Aortic smooth muscle cell (primary cell): ENCODE measurements at places on chromosomes 3 and 15. TPM values are rescaled to one million over a fixed set of nuclear protein-coding genes. Genes with fewer than 3 reads are reported as not detected.

Gene ADIPOQ
- total RNA-seq, result not detected in 2 replicates

Gene FHIT
- 0.53 and 0.56 TPM in 2 replicates for total RNA-seq

Gene TMCO5A
- not detected in 2 replicates for total RNA-seq

Gene SLC2A2
- total RNA-seq, result not detected in 2 replicates

Gene CCDC33
- 0.06 TPM in 1 of 2 replicates, not detected in the other for total RNA-seq

Gene RHOV
- total RNA-seq, result 0.06 TPM in 1 of 2 replicates, not detected in the other

Gene DUOXA2
- total RNA-seq, result not detected in 2 replicates

Gene ZBED2
- 0.12 and 0.13 TPM in 2 replicates for total RNA-seq

Gene PLOD2
- total RNA-seq, result 131 and 158 TPM in 2 replicates

Gene UBR1
- total RNA-seq, result 36.4 and 39.8 TPM in 2 replicates

Gene NAALADL2
- total RNA-seq, result 12.9 and 15.9 TPM in 2 replicates

Gene GP9
- total RNA-seq, result not detected in 2 replicates

Gene NOX5
- total RNA-seq, result 0.13 and 0.19 TPM in 2 replicates
